ENCODE measurements at places on chromosomes 12 and 14.

DNA sequence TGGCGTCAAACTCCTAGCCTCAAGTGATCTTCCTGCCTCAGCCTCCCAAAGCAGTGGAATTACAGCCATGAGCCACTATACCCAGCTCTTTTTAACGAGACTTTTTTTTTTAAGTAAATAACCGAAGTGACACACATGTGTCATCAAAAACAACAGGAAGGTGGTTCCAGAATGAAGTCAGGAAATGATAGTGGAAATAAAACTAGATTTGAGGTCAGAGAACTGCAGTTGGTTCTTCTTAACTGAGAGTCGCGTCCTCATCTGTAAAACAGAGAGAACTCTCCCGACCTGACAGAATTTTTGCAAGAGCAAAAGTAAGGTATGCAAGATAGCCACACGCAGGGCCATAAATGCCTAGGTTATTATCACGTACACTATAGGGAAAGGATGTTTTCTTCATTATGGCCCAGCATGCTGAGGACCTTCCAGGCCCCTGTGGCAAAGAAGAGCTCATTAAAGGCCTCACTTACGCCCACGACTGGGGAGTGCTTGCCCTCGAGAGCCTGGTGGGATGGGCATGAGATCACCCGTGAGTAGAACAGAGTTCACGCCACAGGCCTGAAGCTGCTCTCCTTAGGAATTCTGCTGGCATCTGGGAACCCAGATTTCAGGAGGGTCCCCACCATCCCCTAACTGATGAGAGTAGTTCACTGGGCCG lies 67.2 kb downstream of the SCARB1 start:
- no peak for DNase-seq

GRCh38 chr14:90520326-90520725 lies 123.5 kb downstream of the CALM1 start:
- no peak for DNase-seq

DNA sequence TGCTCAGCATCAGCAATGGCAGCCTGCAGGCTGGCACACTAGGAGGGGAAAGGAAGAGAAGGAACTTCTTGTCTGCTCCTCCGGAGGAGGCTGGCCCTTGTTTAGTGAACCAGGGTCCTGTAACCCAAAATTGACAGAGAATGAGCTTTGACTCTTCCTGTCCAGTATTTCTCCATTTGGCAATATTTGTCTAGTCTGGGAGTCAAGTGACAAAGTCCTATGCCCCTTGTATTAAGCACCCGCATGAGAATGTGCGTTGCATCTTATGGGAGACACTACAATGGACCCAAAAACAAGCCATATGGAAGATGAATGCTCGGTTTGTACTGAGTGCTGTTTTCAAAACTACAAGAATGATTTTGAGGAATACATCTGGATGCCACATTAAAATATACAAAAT lies 3.8 kb downstream of the KRT6C start:
- DNase-seq, result no peak

- DNase-seq, result no peak
These were observed 156.5 kb upstream of the USP15 start for GRCh38 chr12:62103748-62104147.

DNA sequence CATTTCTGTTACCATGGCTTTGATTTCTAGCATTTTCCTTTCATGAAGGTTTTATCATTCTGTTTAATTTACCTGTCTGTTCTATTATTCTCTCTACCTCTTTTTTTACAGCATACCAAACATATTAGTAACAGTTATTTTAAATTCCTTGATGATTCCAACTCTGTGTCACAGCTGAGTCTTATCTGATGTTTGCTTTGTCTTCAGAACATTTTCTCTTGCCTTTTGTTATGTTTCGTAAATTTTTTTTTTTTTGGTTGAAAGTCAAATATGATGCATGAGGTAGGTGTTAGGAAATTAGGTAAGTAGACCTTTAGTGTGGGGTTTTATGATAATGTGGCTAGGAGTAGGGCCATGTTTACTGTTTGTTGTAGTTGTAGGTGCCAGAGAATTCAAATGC lies 496.4 kb downstream of the FOXG1 start:
- DNase-seq, result no peak

- peak; percentile 51 for DNase-seq
These were observed 153.2 kb upstream of the DDHD1 start for GRCh38 chr14:53306267-53306721.

DNA sequence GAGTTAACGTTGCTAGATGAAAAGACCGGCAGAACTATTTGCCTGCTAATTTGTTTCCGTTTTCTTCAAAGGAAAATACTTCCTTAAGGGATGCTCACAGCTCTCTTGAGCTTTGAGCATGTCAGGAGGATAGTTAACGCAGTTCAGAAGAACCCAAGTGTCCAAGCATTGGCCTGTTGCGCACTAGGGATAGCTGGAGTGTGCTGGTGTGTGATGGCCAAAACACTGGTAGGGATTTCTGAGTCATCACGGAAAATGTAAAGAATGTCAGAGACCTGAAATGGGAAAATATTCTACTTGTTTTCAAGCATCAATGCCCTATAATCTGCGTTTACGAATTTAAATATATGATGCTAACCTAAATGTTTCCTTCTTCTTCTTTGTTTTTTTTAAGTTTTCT lies 97.8 kb downstream of the VRK1 start:
- no peak for DNase-seq

GRCh38 chr14:52701223-52701622 lies 5.8 kb upstream of the PSMC6 start:
- no peak for DNase-seq

GRCh38 chr14:102985665-102986064 lies 63.2 kb downstream of the AMN start:
- no peak for DNase-seq

DNA sequence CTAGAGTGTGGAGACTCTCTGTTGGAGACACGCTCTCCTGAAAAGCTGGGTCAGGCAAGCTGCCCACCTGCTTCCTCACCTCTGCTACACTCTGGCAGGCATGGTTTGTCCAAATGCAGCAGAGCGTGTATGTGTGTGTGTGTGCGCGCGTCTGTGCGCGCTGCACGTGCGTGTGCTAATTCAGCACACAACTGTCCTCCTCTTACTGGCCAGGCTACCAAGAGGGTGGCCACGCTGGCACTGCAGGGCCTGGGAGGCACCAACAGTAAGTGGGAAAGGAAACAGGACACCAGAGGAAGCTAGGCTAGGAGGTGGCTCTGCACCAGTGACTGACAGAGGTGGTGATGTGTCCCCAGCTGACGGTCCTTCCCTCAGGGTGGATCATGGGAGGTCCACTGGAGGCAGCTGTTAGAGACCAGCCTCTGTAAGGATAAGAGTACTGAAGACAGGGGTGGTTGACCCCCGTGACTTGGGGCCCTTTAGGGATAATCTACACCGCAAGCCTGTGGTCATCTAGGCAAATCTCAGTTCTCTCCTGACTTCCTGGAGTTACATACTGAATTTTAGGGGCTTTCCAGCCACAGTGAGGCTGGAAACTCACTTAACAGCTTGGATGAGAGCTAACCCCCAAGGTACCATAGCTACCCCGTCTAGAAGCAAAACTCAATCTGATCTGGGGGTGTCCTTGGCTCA lies 15.6 kb upstream of the TFCP2 start:
- no peak for DNase-seq

DNA sequence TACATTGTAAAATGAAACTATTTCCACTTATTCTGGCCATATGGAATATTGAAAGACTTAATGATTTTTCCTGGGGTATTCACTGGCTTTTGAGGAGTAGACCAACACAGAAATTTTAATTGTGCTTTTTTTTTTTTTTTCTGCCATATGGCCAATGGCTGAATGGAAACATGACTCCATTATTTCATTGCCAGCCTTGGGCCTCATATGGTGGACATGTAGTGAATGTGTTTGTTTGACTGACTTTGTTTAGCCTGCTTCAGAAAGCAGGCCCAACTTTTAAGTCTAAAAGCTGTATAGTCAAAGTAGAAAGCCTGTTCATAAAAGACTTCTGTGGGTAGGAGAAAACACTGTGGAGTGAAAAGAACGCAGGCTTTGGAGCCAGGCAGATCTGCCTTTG lies 2.4 kb downstream of the GNG2 start:
- no peak for DNase-seq

DNA sequence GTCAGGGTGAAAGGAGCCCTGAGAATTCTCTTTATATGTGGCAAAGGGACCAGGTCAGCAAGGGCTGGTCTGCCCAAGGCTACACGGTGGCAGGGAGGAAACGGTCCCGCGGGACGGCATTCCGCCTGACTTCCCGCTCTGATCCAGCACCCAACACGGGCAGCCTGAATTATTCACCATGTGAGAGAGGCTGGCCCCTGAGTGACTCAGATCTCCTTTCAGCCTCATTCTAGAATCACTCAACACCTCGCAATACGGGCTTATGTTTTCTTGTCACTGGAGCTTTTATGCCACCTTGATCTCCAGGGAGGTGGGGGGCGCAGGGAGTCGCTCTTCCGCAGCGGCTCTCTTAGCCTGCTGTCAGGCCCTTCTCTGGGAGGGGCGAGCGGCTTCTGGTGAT lies 8.5 kb downstream of the LRTM2 start:
- DNase-seq, result no peak

DNA sequence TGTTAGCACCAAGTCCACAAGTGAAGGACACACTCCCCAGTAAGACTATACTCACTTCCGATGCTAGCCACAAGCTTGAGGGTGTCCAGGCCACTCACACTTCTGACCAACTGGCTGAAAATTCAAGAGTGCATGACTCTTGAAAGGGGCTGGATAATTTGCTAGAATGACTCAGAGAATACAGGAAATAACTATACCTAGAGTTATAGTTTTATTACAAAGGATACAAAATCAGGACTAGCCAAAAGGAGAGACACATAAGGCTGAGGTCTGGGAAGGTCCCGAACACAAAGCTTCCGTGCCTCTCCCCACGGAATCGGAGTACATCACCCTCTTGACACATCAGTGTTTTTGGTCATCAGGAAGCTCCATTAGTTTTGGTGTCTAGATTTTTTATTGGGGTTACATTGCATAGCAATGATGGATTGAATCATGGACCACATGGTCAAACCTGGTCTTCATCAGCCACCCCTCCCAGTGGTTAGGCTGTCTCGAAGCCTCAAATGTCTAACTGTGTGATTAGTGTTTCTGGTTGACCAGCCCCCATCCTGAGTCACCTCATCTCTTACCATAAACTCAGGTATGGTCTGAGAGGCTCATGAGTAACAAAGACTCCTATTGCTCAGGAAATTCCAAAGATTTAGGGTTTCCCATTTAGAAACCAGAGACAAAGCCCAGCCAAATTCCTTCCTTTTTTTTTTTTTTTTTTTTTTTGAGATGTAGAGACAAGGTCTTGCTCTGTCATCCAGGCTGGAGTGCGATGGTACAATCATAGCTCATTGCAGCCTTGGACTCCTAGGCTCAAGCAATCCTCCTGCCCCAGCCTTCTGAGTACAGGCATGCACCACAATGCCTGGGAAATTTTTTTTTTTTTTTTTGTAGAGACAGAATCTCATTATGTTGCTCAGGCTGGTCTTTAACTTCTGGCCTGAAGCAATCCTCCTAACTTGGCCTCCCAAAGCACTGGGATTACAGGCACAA lies 472.0 kb upstream of the TBX3 start:
- no peak for DNase-seq

DNA sequence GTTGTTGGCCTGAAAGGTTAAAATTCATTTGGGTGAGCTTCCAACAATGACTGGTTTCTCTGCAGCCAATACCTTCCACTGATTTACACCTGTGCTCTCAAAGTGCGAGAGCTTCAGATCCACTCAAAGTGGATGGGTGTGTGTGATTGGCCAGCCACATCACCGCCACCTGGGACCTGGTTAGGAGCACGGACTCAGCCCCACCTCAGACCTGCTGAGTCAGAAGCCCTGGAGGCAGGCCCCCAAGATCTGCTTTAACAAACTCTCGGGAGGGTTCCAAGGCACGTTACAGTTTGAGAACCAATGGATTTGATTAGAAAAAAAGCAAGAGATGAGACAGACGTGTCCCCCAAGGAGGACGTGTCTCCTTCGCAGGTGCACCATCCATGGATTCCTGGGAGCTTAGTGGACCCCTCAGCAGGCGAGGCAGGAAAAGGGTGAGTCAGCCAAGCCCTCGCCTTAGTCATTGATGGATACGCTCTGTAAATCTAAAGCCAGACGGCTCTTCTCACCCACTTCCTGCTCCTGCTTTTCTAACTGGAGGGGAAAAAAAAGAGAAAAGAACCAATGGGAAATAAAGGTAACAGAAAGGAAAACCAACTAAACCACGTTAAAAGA lies 24.5 kb downstream of the FZD10 start:
- no peak for DNase-seq

- DNase-seq, result no peak
These were observed 136.8 kb upstream of the C14orf180 start for GRCh38 chr14:104442631-104443390.

GRCh38 chr12:103043531-103044486 lies 86.3 kb downstream of the ASCL1 start:
- DNase-seq, result no peak

DNA sequence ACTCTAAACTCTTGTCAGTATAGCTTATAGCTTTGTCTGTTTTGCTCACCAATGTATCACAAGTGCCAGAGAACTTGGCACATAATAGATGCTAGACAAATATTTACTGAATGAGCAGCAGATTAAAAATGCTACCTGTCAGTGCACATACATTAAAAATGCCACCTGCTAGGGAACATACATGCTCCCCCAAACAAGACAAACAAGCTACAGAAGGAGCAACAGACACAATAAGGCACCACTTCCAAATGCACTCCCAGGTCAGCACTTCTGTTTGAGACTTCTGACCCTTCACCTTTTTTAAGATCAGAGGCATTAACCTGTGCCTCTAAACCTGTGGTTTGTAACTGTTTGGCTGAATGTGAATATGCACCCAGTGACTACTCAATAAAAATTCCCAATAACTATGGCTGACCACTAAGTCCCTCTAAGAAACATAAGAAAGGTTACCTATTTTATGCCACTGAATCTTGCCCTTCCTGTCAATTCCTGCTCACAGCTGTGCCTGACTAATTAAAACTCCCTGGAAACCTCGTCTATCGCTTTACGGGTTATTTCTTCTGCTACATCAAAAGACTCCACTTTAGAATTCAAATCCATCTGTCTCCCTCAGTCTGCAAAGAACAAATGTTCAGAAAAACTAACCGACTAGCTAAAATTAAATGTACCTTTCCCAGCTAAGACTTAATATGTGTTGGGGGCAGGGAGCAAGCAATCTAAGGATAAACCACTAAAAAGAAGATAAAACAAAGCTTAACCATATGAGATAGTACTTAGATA lies 41.0 kb downstream of the HECTD4 start:
- peak; percentile 51 for DNase-seq

GRCh38 chr14:70027785-70028428 lies 148.7 kb downstream of the SMOC1 start:
- peak; percentile 58 for DNase-seq

DNA sequence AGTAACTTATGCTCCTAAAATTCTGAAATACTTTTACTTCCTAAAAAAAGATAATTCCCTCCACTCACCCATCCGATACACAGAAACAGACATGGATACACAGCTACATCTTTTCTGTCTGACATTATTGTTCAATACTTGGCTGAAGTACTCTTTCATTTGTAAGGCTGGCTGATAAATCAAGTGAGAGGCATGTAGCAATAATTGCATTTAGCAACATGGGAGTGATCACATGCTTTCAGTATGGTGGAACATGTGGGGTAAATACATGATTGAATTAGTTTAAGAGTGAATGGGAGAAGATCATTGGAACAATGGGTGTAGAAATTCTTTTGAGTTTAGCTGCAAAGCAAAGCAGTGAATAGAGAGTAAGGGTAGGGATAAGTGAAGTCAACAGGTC lies 25.6 kb downstream of the PTPRQ start:
- DNase-seq, result no peak

GRCh38 chr12:54430471-54431069 lies 11.5 kb upstream of the ITGA5 start:
- DNase-seq, result no peak
